Kidney glomerular epithelial cell (primary cell): ENCODE measurements at places on chromosomes 11 and 22.

GRCh38 chr22:26556904-26557303 lies 33.0 kb downstream of the TPST2 start:
- no peak for DNase-seq

GRCh38 chr11:13415201-13415600 lies 47.8 kb downstream of the BTBD10 start:
- no peak for DNase-seq

DNA sequence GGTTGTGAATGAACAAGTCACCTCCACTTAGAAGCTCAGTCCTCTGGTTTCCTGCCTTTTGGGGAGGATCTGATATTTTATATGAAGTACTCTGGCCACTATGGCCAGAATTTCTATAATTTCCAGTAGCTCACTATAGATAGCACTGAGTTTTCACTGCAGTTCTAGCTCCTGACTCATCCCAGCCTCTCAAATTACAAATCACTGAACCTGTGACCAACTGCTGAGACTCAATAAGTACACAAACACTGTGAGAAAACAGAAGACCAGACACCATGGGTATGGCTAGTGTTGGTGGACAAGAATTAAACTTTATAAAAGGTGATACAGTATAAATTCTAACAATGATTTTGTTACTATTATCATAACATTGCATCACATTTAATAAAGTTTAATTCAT lies 47.1 kb upstream of the UCP3 start:
- peak; percentile 68 for DNase-seq

- DNase-seq: peak; percentile 32
These were observed 49.9 kb downstream of the ZNRF3 start for GRCh38 chr22:28933321-28933720.

- no peak for DNase-seq
These were observed 358.0 kb upstream of the FAT3 start for GRCh38 chr11:91866642-91867041.

- DNase-seq: no peak
These were observed 35.9 kb downstream of the MUC6 start for GRCh38 chr11:1000357-1001278.

DNA sequence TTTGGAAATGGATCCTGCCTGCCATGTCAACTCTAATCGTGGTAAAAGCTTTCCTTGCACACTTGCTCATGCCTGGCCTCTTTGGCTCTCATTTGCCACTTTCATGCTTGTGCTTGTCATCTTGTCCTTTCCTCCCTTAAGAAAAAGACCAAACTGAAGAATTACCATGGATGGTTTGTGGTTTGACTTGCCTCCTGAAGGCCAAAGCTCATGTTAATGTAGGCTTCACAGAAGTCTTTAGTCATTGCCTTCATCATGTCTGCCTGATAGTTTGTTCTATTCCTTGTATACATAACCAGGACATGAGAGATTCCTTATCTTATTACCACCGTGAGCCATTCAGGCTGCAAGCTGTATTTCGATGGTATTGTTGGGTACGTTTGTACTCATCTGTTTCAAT lies 17.3 kb downstream of the TEAD1 start:
- no peak for DNase-seq

- no peak for DNase-seq
These were observed 780 bp downstream of the TRIM44 start for GRCh38 chr11:35663408-35663702.

- DNase-seq: no peak
These were observed 33.0 kb downstream of the FAR1 start for GRCh38 chr11:13701506-13701905.

GRCh38 chr11:35065566-35065965 lies 73.4 kb upstream of the CD44 start:
- DNase-seq: no peak

DNA sequence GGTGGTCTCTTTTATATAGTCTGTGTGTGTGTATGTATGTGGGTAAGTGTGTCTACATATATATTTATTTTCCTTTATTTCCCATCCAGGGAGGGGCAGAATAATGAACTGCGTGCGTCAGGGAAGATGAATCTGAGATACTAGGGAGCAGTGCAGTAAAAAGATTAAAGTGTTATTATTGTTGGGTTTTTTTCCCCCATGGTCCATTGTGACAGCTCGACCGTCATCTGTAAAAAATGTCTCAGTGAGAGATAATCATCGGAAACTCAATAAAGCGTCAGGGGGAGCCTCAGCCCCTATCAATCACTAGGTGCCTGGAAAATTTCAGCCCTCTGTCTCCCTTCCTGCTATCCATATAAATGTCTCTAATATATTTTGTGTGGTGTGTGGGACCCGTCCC lies 64.6 kb downstream of the CLPB start:
- no peak for DNase-seq

GRCh38 chr11:103433386-103434072 lies 324.3 kb downstream of the DYNC2H1 start:
- DNase-seq: peak; percentile 68

DNA sequence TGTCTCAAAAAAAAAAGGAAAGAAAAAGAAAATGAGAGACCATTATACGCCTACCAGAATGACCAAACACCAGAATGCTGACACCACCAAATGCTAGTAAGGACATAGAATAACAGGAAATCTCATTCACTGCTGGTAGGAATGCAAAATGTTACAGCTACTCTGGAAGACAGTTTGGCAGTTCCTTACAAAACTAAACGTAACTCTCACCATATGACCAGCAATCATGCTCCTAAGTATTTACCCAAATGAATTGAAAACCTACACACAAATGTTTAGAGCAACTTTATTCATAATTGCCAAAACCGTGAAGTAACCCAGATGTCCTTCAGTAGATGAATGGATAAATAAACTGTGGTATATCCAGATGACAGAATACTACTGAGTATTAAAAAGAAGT lies 7.2 kb downstream of the CHKA start:
- DNase-seq: no peak

DNA sequence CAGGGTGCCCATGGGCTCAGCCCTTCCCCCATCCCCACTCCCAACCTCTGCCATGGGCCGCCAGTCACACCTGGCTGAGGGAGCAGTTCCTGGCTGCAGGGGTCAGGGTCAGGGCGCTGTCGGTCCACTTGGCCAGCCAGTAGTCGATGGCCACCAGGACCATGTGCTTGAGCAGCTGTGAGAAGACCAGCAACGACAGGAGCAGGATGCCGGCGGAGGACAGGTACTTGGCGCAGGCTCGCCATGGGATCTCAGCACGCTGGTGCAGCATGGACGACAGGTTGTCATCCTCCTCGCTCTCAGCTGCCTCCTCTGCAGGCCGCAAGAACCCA lies 18.3 kb upstream of the KCNJ11 start:
- DNase-seq: no peak

GRCh38 chr11:112267188-112267591 lies 6.5 kb upstream of the PLET1 start:
- DNase-seq: no peak

- DNase-seq: no peak
These were observed 2.0 kb upstream of the NARS2 start for GRCh38 chr11:78576549-78577097.

GRCh38 chr11:124122123-124122522 lies 6.9 kb downstream of the VWA5A start:
- DNase-seq: no peak

GRCh38 chr11:123231256-123231655 lies 36.2 kb upstream of the CLMP start:
- no peak for DNase-seq

- DNase-seq: peak; percentile 95
These were observed 638 bp upstream of the PITPNM1 start for GRCh38 chr11:67505605-67506396.

- DNase-seq: no peak
These were observed 32.4 kb downstream of the TMEM225 start for GRCh38 chr11:123853038-123853437.

DNA sequence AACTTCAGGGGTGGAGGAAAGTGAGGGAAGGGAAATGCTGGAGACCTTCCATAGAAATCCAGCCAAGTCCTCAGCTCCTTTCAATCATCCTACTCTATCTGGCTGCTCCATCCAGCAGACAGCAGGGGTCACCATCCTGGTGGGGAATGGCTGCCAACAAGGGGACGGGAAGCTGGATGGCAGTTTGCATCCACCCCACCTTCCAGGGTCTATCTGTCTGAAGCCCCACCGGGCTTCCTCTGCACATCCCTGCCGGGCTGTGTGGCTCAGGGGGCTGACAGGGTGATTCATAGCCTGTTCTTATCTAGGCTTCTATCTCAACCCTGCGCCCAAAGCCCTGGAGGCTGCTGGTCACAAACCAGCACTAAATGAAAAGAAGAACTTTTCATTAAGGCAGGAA lies 1.1 kb downstream of the SYTL2 start:
- no peak for DNase-seq

GRCh38 chr11:29826878-29827277 lies 190.0 kb downstream of the KCNA4 start:
- DNase-seq: no peak

GRCh38 chr11:72760539-72761405 lies 8.6 kb upstream of the ARAP1 start:
- DNase-seq: no peak

DNA sequence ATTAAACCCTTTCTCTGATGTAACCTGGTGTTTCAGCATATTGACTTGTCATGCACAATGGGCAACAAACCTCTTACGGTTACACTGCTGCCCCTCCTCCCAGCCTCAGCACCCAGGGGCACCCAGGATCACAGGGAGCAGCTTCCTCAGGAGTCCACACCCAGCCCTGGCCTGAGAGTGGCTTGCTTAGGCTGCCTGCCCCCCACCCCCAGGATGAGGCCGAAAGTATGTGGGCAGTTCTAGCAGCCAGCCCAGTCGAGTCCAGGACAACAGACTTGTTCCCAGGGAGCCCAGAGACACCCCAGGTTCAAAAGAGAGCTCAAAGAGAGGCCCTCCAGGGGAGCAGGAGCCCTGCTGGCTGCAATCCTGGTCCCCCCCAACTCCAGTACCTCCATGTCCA lies 108.1 kb upstream of the THY1 start:
- no peak for DNase-seq

DNA sequence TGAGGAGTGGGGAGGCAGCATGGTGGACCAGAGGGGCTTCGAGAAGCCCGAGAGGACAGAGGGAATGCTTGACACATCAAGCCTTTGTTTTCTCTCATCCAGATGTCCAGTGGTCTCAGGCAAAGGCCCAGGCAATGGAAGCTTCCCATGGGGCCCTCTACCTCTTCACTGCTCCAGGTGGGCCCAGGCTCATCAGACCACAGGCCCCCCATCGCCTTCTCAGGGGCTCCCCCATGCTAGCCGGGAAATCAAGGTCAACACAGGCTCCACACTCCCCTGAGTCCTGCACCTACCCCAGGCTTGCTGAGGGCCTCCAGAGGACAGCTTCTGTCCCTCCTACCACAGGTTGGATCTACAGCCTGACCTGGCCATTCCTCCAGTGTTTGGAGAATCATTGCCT lies 157.5 kb downstream of the CHST1 start:
- no peak for DNase-seq

GRCh38 chr11:67457453-67457852 lies 2.3 kb downstream of the CABP4 start:
- no peak for DNase-seq

GRCh38 chr11:86117712-86118063 lies 48.8 kb upstream of the PICALM start:
- peak; percentile 24 for DNase-seq

DNA sequence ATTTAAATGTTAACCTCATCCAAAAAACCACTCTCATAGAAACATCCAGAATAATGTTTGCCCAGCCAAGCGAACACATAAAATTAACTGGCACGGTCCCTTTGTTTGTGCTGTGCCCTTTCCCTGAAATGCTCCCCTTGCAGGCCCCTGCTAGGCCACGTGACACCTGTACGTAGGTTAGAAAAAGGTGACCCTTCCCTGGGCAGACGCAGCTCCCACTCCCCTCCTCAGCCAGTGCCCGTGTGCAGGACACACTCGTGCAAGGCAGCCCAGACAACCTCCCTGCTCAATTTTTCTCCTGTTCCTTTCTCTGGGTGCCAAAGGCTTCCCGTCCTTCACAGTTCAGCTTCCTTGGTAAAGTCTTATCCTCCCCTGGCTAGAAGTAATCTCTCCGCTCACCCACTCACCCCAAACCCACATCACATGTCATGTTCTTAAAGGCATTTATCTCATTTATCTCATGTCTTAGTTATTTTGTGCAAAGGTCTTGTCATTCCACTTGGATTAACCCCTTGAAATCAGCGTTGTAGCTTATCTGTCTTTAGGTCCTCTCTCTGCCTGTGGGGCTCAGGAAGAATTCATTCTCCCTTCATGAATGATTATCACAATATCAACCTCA lies 20.7 kb downstream of the FAM83F start:
- no peak for DNase-seq

DNA sequence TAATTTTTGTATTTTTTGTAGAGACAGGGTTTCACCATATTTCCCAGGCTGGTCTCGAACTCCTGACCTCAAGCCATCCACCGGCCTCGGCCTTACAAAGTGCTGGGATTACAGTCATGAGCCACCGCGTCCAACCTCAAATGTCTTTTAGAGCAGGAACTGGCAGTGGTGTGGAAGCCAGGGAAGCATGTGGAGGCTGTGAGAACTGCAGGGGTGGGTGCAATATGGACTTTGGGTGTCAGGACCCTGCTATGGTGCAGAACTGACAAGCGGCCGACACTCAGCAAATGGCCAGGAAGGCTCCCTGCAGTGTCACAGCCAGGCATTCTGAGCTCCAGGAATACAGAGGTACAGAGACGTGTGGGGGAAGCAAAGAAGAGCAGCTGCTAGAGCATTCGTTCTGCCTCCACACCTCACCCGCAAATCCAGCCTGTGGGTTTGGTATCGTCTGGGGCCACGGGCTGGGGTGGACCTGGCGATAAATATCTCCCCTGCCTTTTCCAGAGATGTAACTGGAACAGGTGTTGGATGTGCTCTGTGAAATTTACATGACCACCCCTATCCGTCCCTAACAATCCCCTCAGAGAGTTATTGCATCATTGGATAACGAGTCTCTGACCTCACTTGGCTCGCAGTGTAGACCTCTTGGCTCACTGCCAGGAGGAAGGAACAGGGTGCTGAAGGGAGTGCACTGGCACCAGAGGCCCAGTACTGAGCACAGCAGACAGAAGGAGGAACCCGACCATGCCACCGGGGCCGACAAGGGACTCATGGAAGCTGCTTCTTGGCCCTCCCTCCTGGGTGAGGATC lies 624.7 kb upstream of the B3GAT1 start:
- DNase-seq: no peak

GRCh38 chr11:76153571-76153923 lies 52.8 kb downstream of the WNT11 start:
- DNase-seq: no peak

DNA sequence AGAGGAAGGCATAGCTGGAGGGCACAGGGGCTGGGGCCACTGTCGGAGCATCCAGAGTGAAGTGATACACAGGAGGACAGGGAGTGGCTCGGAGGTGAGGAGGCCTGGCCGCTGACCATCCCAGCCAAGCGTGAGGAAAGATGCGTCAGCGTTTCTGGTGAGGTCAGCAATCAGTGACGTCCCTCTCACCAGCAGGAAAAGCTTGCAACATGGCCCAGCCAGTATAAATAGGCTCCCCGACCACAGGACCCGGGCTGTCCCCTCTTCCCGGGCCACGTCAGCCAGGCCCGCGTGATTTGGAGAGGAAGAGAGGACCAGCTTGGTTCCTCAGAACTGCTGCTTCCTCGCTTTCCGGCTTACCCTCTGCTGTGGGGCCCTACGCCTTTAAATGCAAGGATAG lies 4.2 kb upstream of the OSM start:
- no peak for DNase-seq
